Left ventricle myocardium inferior (tissue), 1 donor: ENCODE measurements at places on chromosomes 1 and 21.
A peak's percentile ranks its signal among the peaks of the same experiment; 100 is the strongest.

GRCh38 chr1:8628606-8629005 is 188.8 kb downstream of the RERE start:
- DNase-seq: no peak

DNA sequence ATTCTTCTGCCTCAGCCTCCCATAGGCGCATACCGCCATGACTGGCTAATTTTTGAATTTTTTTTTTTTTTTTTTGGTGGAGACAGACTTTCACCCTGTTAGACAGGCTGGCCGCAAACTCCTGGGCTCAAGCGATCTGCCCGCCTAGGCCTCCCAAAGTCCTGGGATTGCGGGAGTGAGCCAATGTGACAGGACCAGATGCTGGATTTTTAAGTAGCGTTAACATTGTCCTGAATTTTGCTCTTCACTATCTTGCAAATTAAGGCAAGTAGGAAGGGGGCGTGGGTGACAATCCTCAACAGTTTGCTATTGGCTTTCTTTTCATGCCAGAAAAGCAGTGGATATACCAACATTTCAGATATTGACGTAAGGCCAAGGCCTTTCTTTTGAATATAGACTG is 49.7 kb upstream of the TSNAX start:
- DNase-seq: no peak

DNA sequence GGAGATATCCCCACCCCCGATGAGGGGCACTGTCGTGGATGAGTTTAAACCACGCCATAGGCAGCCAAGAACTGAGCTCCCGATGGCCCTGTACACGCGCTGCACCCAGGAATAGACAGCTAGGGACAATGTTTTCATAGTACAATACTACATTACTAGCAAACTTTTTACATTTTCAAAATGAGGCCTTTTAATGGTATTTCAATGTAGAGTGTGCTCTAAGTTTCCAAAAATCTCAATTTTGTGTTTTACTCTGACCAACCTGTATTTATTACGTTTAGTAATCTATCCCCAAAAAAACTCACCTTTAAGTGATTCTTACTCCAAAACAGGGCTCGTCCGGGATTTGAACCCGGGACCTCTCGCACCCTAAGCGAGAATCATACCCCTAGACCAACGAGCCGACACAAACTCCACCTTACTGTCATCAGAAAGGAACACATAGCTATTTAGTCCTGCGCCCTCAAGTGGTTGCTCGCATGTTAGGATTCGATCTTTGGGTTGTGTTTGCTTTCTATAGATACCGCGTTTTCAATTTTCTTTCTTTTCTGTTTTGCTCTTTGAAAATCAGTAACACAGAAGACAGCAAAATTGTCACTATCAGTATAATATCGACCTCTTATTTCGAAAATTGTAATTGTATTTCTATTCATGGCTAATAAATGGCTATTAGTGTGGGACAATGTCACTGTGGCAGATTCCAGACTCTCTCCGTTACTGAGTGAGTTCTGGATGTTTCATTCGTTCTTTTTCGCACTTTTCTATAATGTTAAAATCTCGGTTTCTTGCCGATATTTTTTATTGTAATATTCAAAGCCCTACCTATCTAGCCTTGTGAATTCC is 6.4 kb upstream of the MPZL1 start:
- peak; percentile 80 for DNase-seq

- no peak for DNase-seq
These were observed 18.0 kb upstream of the VSIG8 start for GRCh38 chr1:159880430-159880829.

- DNase-seq: no peak
These were observed 16.5 kb upstream of the UBE2U start for GRCh38 chr1:64186898-64187280.

DNA sequence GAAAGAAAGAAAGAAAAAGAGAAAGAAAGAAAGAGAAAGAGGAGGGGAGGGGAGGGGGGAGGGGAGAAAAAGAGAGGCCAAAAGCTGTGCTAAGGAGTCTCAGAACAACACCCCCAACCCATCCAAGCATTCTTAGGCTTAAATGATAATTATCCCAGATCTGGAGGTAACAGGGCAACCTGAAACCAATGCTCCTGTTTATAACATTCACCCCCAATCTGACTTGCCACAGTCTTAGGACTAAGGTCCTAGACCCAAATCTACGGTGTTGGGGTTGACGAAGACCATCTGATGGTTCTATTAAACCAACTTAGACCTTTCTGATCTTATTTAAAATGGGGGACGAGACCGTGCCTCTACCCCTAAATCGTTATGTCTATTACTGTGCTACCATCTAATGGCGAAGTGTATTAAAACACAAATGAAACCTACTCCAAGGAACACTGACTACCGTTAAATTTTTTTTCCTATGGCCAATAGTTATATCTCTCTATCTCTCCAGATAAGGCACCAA is 119.3 kb upstream of the CDC42BPA start:
- no peak for DNase-seq

GRCh38 chr1:25099343-25099951 is 132.9 kb downstream of the SYF2 start:
- DNase-seq: no peak

- no peak for DNase-seq
These were observed 60.5 kb downstream of the ERI3 start for GRCh38 chr1:44294588-44295007.

- DNase-seq: no peak
These were observed 125.6 kb upstream of the LMO4 start for GRCh38 chr1:87202922-87203655.

- no peak for DNase-seq
These were observed 37.7 kb upstream of the LRP8 start for GRCh38 chr1:53365437-53366063.

DNA sequence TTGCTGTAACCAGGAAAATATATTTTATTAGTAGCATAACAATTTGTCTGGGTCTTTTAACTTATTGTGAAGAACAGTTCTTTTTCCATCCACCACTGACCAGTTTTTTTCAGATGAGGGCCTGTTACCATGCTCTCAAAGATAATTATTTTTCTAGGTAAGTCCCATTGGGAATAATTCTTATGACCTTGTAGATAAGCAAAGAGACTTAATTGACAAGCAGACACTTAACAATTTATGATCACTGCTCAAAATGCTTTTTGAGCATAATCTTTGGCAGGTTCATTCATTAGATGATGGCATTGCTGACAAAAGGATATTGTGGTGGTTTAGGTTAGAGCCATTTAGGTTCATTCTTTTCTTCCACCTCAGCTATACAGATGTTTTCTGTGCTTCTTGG is 6.6 kb downstream of the SNX27 start:
- no peak for DNase-seq

GRCh38 chr21:31460980-31461379 is 116.9 kb upstream of the TIAM1 start:
- DNase-seq: no peak

GRCh38 chr1:200262326-200262965 is 147.4 kb downstream of the ZNF281 start:
- DNase-seq: no peak

DNA sequence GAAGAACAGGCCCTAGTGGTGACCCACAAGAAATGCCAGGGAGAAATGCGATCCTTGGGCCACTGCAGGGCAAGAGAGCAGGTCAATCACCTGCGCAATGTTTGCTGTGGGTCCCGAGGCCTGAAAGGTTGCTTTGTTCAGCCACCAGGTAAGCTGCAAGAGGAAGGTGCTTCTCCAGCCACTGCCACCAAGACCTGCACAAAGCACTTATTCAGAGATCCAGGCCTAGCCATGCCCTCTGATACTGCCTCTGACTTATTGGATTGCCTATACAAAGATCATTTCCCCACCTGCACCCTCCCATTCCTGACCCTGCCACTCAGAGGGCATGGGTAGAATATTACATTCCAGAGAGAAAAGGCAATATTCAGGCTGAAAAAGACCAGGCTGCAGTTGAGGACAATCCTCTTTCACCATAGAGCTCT is 349.4 kb upstream of the NFIA start:
- DNase-seq: no peak
